ENCODE measurements at places on chromosomes 11 and 22.

DNA sequence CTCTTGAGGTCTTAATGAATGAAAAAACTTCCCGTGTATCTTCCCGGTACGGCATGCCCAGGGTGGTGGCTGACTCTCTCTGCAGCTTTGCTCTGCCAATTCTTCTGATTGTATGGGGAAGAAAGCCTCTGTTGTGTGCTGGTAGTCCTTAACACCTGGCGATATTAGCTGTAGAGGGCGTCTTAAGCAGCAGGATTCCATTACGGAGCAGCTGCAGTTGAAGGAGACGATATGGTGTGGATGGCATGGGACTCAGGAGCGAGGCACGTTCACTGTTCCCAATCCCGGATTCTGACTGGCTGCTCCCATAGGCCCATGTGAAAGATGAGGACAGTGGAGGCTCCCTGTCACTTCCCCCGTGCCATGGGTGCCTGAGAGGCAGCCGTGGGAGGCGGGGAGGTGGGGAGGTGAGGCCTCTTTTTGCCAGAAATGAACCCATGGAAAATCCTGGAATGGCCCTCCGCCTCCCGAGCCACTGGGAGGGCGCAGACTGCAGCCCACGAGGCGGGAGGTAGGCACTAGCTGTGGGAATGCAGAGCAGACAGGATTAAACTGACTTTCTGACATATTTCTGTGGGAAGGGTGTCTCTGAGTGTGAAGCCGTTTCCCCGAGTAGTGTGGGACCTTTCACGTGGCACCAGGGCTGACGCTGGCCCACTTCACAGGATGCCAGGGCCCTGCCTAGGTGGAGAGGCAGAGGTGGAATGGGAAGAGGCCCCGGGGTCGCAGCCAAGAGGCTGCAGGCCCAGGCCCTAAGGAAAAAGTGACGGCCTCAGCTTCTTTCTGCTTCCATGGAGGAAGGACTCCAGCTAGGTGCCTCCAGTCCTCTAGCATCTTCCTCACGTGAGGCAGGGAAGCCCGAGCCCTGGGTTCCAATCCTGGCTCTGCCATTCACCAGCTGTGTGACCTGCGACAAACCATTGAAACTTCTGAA, 121.4 kb upstream of the CD82 start:
- no peaks in the 10 kb centered on the region for H3K36me3 ChIP-seq
- no peaks in the 10 kb centered on the region for H3K27me3 ChIP-seq
- H3K27ac ChIP-seq: no peak overlapping the region
- no peak overlapping the region for H3K4me3 ChIP-seq
- H3K4me1 ChIP-seq: peaks cover 10% of the 10 kb centered on the region

GRCh38 chr22:25903294-25903693, 161.3 kb downstream of the MYO18B start:
- no peaks in the 10 kb centered on the region for H3K27me3 ChIP-seq
- H3K4me1 ChIP-seq: no peaks in the 10 kb centered on the region
- no peak for DNase-seq

GRCh38 chr11:122681070-122681469, 25.5 kb downstream of the UBASH3B start:
- no peak overlapping the region for H3K27ac ChIP-seq
- peaks cover 25% of the 10 kb centered on the region for H3K4me1 ChIP-seq
- DNase-seq: no peak
- no peaks in the 10 kb centered on the region for H3K36me3 ChIP-seq
- H3K27me3 ChIP-seq: no peaks in the 10 kb centered on the region

DNA sequence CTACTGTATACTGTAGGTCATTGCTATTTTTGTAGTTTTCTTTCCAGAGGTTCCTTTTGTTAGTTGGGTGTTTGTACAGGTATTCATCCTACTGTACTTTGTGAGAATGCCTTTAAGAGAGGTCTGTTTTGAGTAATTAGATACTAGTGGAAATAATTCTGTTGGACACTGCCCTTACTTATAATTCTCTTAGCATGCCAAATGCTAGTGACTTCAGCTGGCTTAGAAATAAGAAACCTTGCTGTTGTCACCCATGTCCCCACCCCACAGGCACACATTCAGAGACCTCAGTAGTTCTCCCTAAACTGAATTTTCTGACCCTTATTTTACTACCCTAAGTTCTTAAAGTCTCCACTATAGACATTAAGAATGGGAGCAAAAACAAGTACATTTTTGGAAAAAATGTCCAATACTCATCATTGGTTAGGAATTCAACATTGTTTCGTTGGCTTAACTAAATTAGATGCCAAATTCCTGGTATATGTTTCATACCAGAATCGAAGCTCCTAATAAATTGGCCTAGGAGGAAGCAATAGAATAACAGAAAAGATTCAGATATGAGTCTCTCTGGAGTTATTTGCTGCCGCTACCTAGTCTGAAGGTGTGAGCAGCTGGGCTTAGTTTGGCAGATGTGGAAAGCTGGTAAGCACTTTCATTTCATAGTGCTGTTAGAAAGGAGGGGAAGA, 28.4 kb downstream of the ZNF143 start:
- H3K4me3 ChIP-seq: no peak overlapping the region
- DNase-seq: no peak
- H3K36me3 ChIP-seq: peaks cover 6% of the 10 kb centered on the region
- H3K4me1 ChIP-seq: no peaks in the 10 kb centered on the region
- H3K27ac ChIP-seq: no peak overlapping the region
- H3K27me3 ChIP-seq: no peaks in the 10 kb centered on the region

- H3K4me1 ChIP-seq: no peaks in the 10 kb centered on the region
- no peak overlapping the region for H3K4me3 ChIP-seq
- no peaks in the 10 kb centered on the region for H3K27me3 ChIP-seq
- DNase-seq: no peak
- H3K27ac ChIP-seq: no peak overlapping the region
Observed at GRCh38 chr11:46600194-46600960, 6.6 kb upstream of the AMBRA1 start.

DNA sequence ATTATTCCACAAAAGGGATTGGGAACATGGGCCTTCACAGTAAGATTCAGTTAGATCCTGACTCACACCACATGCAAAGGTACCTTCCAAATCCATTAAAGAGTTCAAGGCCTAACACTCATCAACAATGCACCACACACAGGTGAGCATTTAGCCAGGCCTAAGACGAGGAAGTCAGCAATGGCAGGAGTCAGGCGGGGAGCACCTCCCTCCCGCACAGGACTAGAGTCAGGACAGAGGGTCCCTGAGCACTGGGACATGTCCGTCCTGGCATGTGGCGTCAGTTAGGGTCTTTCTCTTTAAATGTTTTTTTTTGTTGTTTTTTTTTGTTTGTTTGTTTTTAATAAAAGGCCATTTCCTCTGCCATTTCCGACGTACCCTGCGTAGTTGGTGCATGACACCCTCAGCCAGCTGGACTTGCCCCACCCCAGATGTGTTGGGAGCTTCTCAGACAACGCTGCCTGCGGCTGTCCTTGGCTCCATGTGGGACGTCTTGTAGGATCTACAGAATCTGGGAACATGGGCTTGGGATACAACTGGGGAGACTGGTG, 1458.6 kb downstream of the BRD1 start:
- H3K4me3 ChIP-seq: no peak overlapping the region
- H3K4me1 ChIP-seq: no peaks in the 10 kb centered on the region
- H3K27ac ChIP-seq: no peak overlapping the region
- H3K36me3 ChIP-seq: no peaks in the 10 kb centered on the region

GRCh38 chr11:123559523-123559955, 94.9 kb downstream of the SCN3B start:
- no peaks in the 10 kb centered on the region for H3K36me3 ChIP-seq
- no peaks in the 10 kb centered on the region for H3K27me3 ChIP-seq
- H3K4me1 ChIP-seq: peaks cover 29% of the 10 kb centered on the region
- no peak overlapping the region for H3K4me3 ChIP-seq
- peak overlapping the region; percentile 93 for H3K27ac ChIP-seq

- peaks cover 14% of the 10 kb centered on the region for H3K4me1 ChIP-seq
- H3K27me3 ChIP-seq: no peaks in the 10 kb centered on the region
- no peak overlapping the region for H3K27ac ChIP-seq
- no peaks in the 10 kb centered on the region for H3K36me3 ChIP-seq
- no peak for DNase-seq
Observed at GRCh38 chr11:123526027-123526805, 96.1 kb downstream of the GRAMD1B start.

DNA sequence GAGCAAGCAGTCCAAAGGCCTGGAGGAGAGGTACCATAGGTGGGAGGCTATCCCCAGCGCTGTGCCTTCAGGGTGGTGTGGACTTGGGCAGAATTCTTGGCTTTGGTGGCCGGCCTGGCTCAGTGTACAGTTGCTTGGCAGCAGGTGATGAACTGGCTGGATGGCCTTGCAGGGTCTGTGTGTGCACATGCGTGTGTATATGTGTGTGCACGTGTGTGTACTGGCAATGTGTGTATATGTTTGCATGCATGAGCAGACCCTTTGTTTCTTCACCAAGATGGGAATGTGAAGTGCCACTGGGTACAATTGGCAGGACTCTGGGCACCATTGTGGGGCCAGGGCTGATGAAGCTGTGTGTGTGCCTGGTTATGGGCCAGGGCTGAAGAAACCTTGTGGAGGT, 53.0 kb downstream of the CEP164 start:
- H3K27ac ChIP-seq: no peak overlapping the region
- no peaks in the 10 kb centered on the region for H3K27me3 ChIP-seq
- H3K4me3 ChIP-seq: no peak overlapping the region

- no peak for DNase-seq
- no peak overlapping the region for H3K27ac ChIP-seq
- H3K4me3 ChIP-seq: no peak overlapping the region
- no peaks in the 10 kb centered on the region for H3K36me3 ChIP-seq
- H3K4me1 ChIP-seq: no peaks in the 10 kb centered on the region
Observed at GRCh38 chr11:61709572-61709971, 29.4 kb downstream of the DAGLA start.

- H3K27ac ChIP-seq: peak overlapping the region; percentile 79
- H3K27me3 ChIP-seq: no peaks in the 10 kb centered on the region
- peaks cover 51% of the 10 kb centered on the region for H3K4me1 ChIP-seq
- H3K4me3 ChIP-seq: no peak overlapping the region
Observed at GRCh38 chr11:69274531-69275016, 19.4 kb upstream of the MYEOV start.

- no peaks in the 10 kb centered on the region for H3K36me3 ChIP-seq
- H3K27me3 ChIP-seq: no peaks in the 10 kb centered on the region
- H3K27ac ChIP-seq: no peak overlapping the region
- H3K4me1 ChIP-seq: peaks cover 32% of the 10 kb centered on the region
Observed at GRCh38 chr22:41364955-41365354, 16.8 kb upstream of the TEF start.

DNA sequence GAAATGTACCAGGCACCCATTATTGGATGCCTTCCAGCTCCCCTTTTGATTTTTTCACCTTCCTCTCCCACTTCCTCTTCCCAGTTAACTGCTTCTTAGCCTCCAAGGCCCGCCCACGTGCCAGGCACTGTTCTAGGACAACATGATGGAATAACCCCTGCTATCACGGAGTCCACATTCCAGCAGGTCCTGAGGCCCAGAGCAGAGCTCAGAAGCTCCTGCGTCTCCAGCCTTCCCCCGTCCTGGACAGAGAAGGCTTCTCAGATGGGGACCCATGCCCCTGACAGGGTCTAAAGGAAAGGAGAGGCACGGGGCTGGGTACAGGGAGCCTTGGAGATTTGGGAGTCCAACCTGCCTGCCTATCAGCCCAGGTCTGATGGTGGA, 29.1 kb downstream of the TRIM29 start:
- H3K4me3 ChIP-seq: no peak overlapping the region
- H3K27ac ChIP-seq: no peak overlapping the region
- no peaks in the 10 kb centered on the region for H3K27me3 ChIP-seq
- DNase-seq: no peak

DNA sequence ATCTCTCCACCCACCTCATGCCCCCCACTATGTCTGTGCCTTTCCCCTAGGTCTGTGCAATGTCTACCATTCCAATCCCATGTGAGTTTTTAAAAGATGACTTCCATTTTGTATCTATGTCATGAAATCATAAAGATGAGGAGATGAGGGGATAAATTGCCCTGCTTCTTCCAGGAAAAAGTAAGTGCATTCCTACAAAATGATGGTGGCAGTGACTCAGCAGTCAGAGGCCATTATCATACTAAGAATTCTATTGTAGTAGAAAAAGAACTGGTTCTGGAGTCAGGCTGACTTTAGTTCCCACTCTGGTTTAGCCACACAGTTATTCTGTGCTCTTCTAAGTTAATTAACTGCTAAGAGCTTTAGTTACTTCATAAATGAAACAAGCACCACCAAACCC, 89.6 kb upstream of the API5 start:
- H3K4me3 ChIP-seq: no peak overlapping the region
- H3K27ac ChIP-seq: no peak overlapping the region
- no peaks in the 10 kb centered on the region for H3K4me1 ChIP-seq
- no peaks in the 10 kb centered on the region for H3K36me3 ChIP-seq

DNA sequence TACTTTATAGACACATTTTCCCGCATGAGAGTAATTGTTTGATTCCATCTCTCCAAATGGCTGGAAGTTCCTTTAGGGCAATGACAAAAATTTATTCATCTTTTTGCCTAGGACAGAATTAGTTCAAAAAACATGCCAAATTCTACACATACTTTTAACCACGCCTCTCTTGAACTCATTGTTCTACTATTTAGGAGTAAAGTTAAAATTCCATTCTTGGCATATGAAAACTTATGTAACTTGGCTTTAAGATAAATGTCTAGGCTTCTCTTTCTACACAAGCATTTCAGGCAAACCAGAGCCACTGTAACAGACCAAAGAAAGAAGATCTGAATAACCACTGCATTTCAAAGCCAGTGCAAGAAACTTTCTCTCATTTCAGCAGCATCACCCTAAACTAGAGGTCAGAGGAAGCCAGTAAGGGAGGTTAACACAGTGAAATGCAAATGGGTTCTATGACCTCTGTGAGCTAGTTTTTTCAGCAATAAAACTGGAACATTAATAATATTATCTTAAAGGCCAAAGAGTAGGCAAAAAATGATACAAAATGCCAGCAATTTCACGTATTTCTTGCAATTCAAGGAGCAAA, 73.0 kb downstream of the RSF1 start:
- no peak for DNase-seq
- H3K27ac ChIP-seq: no peak overlapping the region
- H3K4me1 ChIP-seq: peaks cover 5% of the 10 kb centered on the region
- no peaks in the 10 kb centered on the region for H3K27me3 ChIP-seq
- H3K4me3 ChIP-seq: no peak overlapping the region

All from thyroid gland (tissue), 4 donors.